Mesenchymal stem cell (in vitro differentiated cells and primary cell): ENCODE measurements at places on chromosomes 1 and 21.

DNA sequence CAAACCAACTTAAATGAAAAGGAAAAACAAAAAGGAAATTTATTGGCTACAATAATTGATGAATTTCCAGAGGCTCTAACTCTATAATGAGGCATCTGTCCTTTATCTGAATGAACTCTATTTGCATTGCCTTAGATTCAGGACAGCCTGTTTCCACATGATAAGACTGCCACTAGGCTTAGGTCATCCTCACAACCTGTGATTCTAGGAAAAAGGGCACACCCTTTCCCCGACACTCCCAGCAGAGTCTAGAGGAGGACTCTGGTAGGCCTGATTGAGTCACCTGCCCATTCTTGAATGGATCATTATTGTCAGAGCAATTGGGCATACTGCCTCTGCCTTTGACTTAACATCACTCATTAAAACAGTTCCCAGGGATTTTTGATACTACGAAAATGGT lies 262.8 kb downstream of the TPR start:
- H3K27ac ChIP-seq = no peak overlapping the region
- no peak overlapping the region for H3K4me3 ChIP-seq
- H3K4me1 ChIP-seq = no peaks in the 10 kb centered on the region

GRCh38 chr1:162374406-162374805 lies 2.2 kb downstream of the SPATA46 start:
- no peak overlapping the region for H3K27ac ChIP-seq
- peaks cover 25% of the 10 kb centered on the region for H3K4me1 ChIP-seq
- no peak overlapping the region for H3K4me3 ChIP-seq
- H3K36me3 ChIP-seq = no peaks in the 10 kb centered on the region

- H3K4me3 ChIP-seq = no peak overlapping the region
- H3K36me3 ChIP-seq = no peaks in the 10 kb centered on the region
- peak; percentile 1 for DNase-seq
- no peaks in the 10 kb centered on the region for H3K4me1 ChIP-seq
Observed at GRCh38 chr21:16241479-16241963, 511.7 kb downstream of the USP25 start.

DNA sequence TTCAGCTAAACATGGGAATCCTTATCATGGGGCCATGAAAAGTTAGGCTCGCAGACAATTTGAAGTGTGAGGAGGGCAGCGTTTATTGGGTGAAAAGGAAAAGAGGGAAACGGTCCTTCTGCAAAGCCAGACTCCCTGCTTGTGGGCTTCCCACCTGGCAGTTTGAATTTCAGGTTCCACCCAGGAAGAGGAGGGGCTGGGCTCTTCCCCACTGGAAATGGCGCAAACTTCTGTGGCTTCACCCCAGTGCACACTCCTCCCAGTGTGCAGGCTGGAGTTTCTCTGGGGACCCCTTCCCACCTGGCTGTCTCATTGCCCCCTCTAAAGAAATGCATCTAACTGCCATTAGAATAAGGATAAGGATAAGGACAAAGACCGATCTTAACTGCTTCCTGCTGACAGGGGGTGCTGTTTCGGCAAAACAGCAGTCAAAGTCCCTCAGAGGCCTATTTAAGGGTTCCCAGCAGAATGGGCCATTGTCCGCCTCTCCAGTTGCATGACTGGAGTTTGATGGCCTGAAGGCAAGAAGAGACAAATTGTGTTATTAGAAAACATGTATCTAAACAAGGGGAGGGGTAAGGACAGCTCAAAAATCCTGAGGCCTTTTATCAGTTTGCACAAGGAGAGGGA lies 20.4 kb downstream of the AIM2 start:
- H3K36me3 ChIP-seq = peaks cover 6% of the 10 kb centered on the region
- no peak overlapping the region for H3K4me3 ChIP-seq
- no peak for DNase-seq
- H3K27me3 ChIP-seq = no peaks in the 10 kb centered on the region
- no peak overlapping the region for H3K27ac ChIP-seq
